ENCODE measurements at places on chromosomes 11 and 22. TPM values are rescaled to one million over a fixed set of nuclear protein-coding genes. Genes with fewer than 3 reads are reported as not detected.

Gene MAPK12
- total RNA-seq = 23.7 TPM

Gene APOL5
- total RNA-seq = not detected

Gene KRTAP5-8
- not detected for total RNA-seq

Gene OR5P2
- total RNA-seq = not detected

Gene NLRP14
- total RNA-seq = under 0.01 TPM

Gene ACRV1
- not detected for total RNA-seq

Gene APOBEC3H
- total RNA-seq = 1.1 TPM

Gene OR52N4
- total RNA-seq = not detected

Gene KDM4E
- not detected for total RNA-seq

Gene LRP4
- total RNA-seq = 5.1 TPM

Gene MUC5AC
- not detected for total RNA-seq

Gene SLC22A6
- total RNA-seq = not detected

Gene SCN4B
- not detected for total RNA-seq

Gene SGSM1
- total RNA-seq = 0.28 TPM

All from regular cardiac myocyte (primary cell).